ENCODE measurements at places on chromosomes 13 and 19.

- no peak for DNase-seq
Observed at GRCh38 chr19:19443283-19443682, 37.8 kb downstream of the GATAD2A start.

DNA sequence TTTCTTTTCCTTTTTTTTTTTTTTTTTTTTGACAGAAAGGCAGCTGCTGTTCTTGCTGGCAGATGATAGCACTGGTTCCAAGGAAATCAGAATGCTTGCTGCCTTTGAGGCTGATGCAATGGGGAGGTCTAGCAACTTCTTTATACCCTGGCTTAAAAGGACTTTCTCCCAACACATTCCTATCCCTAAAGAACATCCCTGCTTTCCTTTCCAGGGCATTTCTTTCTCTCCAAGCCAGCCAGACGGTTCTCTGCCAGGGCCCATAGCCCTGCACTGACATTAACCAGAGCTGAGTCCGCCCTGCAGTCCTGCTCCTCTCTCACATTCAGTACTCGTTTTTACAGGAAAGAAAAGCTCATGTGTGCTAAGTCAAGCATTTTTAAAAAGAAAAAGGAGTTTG, 133.9 kb upstream of the WASF3 start:
- no peak for DNase-seq

DNA sequence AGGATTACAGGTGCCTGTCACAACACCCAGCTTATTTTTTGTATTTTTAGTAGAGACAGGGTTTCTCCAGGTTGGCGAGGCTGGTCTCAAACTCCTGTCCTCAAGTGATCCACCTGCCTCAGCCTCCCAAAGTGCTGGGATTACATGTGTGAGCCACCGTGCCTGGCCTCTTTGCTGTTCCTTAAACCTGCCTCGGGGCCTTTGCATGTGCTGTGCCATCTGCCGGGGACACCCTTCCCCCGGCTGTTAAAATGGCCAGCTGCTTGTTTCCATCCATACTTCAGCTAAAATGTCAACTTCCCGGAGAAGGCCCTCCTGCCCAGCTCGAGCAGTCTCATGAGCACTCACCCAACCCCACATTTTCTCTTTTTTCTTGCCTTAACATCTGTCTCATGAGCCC, 19.1 kb upstream of the PDE4C start:
- DNase-seq, result no peak

- DNase-seq, result no peak
Observed at GRCh38 chr13:29301027-29301426, 294.5 kb downstream of the SLC7A1 start.

GRCh38 chr19:23439623-23440022, 44.4 kb upstream of the ZNF91 start:
- no peak for DNase-seq

- DNase-seq, result no peak
Observed at GRCh38 chr19:1324806-1325567, 39.3 kb downstream of the EFNA2 start.
